Chondrocyte (in vitro differentiated cells): ENCODE measurements at places on chromosomes 5 and 9. TPM values are rescaled to one million over a fixed set of nuclear protein-coding genes. Genes with fewer than 3 reads are reported as not detected.

The PCDHGA7 gene
- total RNA-seq, result 0.17 to 0.31 TPM (median 0.28 TPM) in 3 replicates

The ZNF454 gene
- 0.32 to 2.3 TPM (median 0.49 TPM) in 3 replicates for total RNA-seq

The FAM163B gene
- total RNA-seq, result not detected in 3 replicates

The IFNA5 gene
- not detected in 3 replicates for total RNA-seq

The NSG2 gene
- not detected in 3 replicates for total RNA-seq

The TEX48 gene
- total RNA-seq, result not detected in 3 replicates

The FOXD4L4 gene
- total RNA-seq, result not detected in 3 replicates

The WDR38 gene
- total RNA-seq, result not detected in 3 replicates

The ROPN1L gene
- total RNA-seq, result 0.37 to 0.64 TPM (median 0.39 TPM) in 3 replicates

The TMEM252 gene
- not detected in 3 replicates for total RNA-seq

The PCDHB10 gene
- 3.8 to 5.3 TPM (median 4.3 TPM) in 3 replicates for total RNA-seq

The CEL gene
- total RNA-seq, result 0.87 to 1.5 TPM (median 1.1 TPM) in 3 replicates

The NDST1 gene
- 223 to 229 TPM (median 228 TPM) in 3 replicates for total RNA-seq

The PCDHA1 gene
- not detected in 3 replicates for total RNA-seq

The RBM22 gene
- total RNA-seq, result 34.7 to 39.7 TPM (median 36.0 TPM) in 3 replicates

The THBS4 gene
- 0.28 to 1.6 TPM (median 0.75 TPM) in 3 replicates for total RNA-seq

The FRRS1L gene
- total RNA-seq, result 3.6 to 5.3 TPM (median 4.1 TPM) in 3 replicates

The PALM2AKAP2 gene
- total RNA-seq, result 43.7 to 52.7 TPM (median 46.3 TPM) in 3 replicates

The GTF2H2C gene
- 24.6 to 38.5 TPM (median 25.5 TPM) in 3 replicates for total RNA-seq

The OR1Q1 gene
- not detected in 3 replicates for total RNA-seq

The SLC25A2 gene
- total RNA-seq, result 0.15 to 0.48 TPM (median 0.41 TPM) in 3 replicates

The ITGA1 gene
- 228 to 346 TPM (median 340 TPM) in 3 replicates for total RNA-seq

The PCDHB11 gene
- total RNA-seq, result 0.90 to 2.4 TPM (median 1.3 TPM) in 3 replicates

The CHSY3 gene
- total RNA-seq, result 18.1 to 44.6 TPM (median 19.7 TPM) in 3 replicates

The RASA1 gene
- total RNA-seq, result 35.0 to 38.9 TPM (median 38.3 TPM) in 3 replicates
